ENCODE measurements at places on chromosomes 2 and 18. TPM values are rescaled to one million over a fixed set of nuclear protein-coding genes. Genes with fewer than 3 reads are reported as not detected.

DNA sequence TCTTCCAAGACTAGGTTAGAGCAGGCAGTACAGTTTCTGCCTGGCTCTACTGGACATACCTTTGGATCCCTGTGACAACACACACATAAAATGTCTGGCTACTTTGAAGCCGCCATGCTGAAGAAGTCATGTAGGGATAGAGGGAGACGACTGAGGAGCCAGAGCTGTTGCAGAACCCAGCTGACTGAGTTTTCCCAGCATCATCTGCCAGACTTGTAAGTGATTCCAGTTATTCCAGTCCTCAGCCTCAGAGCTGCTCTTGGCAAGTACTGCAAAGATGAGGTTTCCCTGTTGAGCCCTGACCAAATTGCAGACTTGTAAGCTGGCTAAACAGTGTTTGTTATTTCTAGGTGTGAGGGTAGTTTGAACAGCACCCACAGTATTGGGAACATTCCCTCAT is 31.5 kb upstream of the TSPYL6 start:
- H3K27me3 ChIP-seq, result peaks cover 11% of the 10 kb centered on the region
- DNase-seq, result peak; percentile 44
- H3K4me3 ChIP-seq, result no peak overlapping the region
- no peaks in the 10 kb centered on the region for H3K4me1 ChIP-seq

- H3K27ac ChIP-seq, result no peak overlapping the region
- DNase-seq, result no peak
- no peaks in the 10 kb centered on the region for H3K4me1 ChIP-seq
- no peak overlapping the region for H3K4me3 ChIP-seq
Observed at GRCh38 chr2:39275016-39275415, 31.2 kb upstream of the CDKL4 start.

DNA sequence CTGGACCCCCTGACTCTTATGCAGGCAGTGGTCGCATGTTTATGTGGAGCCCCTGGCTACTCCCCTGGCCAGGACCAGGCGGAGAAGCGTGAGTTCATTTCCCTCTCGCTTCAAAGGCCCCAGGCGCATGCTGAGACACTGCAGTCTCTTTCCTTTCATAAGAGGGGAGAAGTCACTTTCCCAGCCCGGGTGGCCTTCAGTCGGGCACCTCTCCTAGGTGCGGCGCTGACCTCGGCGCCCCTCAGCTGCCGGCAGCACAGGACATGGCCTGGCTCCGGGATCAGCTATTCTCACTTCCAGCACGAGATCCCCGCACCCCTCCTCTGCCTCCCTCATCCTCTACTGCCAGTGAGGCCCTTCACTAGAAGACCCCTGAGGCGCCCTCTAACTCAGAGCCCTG is 184.7 kb upstream of the PXDN start:
- no peak for DNase-seq
- no peaks in the 10 kb centered on the region for H3K36me3 ChIP-seq
- no peak overlapping the region for H3K27ac ChIP-seq
- H3K4me3 ChIP-seq, result no peak overlapping the region
- no peaks in the 10 kb centered on the region for H3K4me1 ChIP-seq

DNA sequence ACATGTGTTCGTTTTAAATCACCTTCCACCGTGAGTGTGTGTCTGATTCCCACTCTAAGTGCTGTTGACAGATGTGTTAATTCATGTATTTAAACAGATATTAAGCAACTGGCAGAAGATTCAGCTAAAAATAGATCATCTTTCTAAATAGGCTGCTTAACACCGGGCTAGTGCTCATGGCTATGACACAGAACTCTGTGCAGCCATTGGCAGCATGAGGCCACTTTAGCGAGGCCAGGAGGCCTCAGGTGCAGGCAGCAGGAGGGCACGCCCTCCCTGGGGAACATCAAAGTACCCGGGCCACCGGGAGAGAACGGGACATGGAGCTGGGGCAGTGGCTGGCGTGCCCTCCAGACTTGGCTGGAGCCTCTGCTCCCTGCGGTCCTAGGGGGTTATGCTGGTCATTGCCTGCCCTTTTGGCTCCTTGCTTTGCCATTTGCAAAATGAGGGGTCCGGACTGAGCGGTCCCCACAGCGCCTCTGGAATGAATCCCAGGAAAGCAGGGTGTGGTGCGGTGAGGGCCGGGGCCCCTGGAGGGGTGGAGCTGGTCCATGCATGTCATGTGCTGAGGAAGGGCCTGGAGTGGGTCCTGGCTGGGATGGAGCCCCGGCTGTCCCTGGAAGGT is 62.8 kb upstream of the HDAC4 start:
- no peaks in the 10 kb centered on the region for H3K27me3 ChIP-seq
- H3K4me3 ChIP-seq, result no peak overlapping the region
- H3K4me1 ChIP-seq, result peaks cover 2% of the 10 kb centered on the region
- DNase-seq, result no peak

- no peak overlapping the region for H3K4me3 ChIP-seq
- H3K27ac ChIP-seq, result no peak overlapping the region
- DNase-seq, result peak; percentile 41
- no peaks in the 10 kb centered on the region for H3K27me3 ChIP-seq
Observed at GRCh38 chr2:17258861-17259260, 259.4 kb downstream of the RAD51AP2 start.

The TAF4B gene
- total RNA-seq, result 3.0 TPM

The TCF23 gene
- total RNA-seq, result not detected

- peaks cover 10% of the 10 kb centered on the region for H3K27me3 ChIP-seq
- H3K27ac ChIP-seq, result no peak overlapping the region
- no peaks in the 10 kb centered on the region for H3K36me3 ChIP-seq
- peaks cover 14% of the 10 kb centered on the region for H3K4me1 ChIP-seq
- peak overlapping the region; percentile 51 for H3K4me3 ChIP-seq
- DNase-seq, result no peak
Observed at GRCh38 chr2:24010477-24011249, 778 bp downstream of the MFSD2B start.

DNA sequence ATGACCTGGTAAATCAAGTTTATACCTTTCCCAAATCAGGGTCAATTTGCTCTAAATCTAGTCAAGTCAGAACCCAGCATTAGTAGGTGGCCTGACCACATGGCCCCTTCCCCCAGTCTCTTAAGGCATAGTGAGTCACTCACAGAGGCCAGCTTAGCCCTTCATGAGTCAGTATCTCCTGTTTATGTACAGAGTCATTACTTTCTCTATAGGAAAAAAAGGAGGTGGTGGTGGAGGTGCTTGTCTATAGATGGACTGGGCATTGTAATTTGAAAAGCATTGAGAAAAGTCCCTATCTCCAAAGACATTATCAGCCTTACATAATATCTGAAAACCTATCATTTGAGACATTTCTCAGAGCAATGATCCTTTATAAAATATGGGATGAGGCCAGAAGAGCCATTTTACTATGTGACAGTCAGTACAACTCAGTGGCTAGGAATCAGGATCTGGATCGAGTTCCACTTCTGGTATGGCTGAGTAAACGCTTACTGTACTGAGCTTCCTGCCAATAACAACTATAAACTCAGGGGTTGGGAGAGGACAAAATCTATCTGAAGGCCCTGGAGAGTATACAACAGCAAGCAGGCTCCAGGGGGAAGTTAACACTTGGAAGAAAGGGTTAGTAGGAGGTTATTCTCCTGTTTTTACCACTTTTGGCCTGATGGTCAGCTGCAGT is 22.5 kb upstream of the SIGLEC15 start:
- no peaks in the 10 kb centered on the region for H3K36me3 ChIP-seq
- peak overlapping the region; percentile 97 for H3K27ac ChIP-seq
- peaks cover 32% of the 10 kb centered on the region for H3K4me1 ChIP-seq
- peak overlapping the region; percentile 22 for H3K4me3 ChIP-seq

GRCh38 chr2:15893085-15893484 is 47.3 kb upstream of the MYCN start:
- no peaks in the 10 kb centered on the region for H3K27me3 ChIP-seq
- DNase-seq, result no peak
- H3K4me1 ChIP-seq, result no peaks in the 10 kb centered on the region
- H3K36me3 ChIP-seq, result no peaks in the 10 kb centered on the region
- no peak overlapping the region for H3K4me3 ChIP-seq

DNA sequence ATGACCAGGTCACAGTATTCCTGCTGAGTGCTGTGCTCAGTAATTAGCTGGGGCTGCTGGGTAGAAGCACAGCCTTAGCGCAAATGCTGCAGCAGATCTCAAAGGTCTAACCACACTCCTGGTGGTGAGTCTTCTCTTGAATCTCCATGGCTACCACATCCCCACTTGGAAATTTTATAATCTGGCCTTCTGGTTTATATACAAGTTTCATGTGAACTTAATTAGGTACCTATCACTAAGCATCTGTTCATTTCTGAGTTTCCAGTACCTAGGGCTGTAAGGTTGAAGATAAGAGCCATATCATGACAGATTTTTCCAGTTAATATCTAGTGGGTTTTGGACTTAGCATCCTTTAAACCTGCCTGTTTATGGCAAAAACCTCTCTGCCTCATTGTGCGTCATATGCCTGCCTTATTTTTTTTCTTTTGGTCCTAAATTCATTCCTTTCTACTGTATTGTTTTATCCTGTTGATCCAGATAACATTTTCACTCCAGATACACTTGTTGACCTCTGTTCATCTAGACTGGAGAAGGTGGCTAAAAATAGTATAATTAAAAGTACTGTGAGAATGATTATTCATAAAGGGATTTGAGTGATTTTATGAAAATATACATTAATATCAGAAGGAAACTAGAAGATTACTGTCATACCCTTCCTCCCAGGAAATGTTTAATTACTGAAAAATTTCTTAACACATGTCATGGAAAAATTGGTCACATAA is 168.4 kb upstream of the THUMPD2 start:
- no peak overlapping the region for H3K4me3 ChIP-seq
- H3K27me3 ChIP-seq, result no peaks in the 10 kb centered on the region
- H3K36me3 ChIP-seq, result no peaks in the 10 kb centered on the region
- peak overlapping the region; percentile 19 for H3K27ac ChIP-seq
- peaks cover 16% of the 10 kb centered on the region for H3K4me1 ChIP-seq

GRCh38 chr2:99488539-99489062 is 1.2 kb downstream of the REV1 start:
- H3K36me3 ChIP-seq, result no peaks in the 10 kb centered on the region
- no peaks in the 10 kb centered on the region for H3K27me3 ChIP-seq
- peak; percentile 34 for DNase-seq

DNA sequence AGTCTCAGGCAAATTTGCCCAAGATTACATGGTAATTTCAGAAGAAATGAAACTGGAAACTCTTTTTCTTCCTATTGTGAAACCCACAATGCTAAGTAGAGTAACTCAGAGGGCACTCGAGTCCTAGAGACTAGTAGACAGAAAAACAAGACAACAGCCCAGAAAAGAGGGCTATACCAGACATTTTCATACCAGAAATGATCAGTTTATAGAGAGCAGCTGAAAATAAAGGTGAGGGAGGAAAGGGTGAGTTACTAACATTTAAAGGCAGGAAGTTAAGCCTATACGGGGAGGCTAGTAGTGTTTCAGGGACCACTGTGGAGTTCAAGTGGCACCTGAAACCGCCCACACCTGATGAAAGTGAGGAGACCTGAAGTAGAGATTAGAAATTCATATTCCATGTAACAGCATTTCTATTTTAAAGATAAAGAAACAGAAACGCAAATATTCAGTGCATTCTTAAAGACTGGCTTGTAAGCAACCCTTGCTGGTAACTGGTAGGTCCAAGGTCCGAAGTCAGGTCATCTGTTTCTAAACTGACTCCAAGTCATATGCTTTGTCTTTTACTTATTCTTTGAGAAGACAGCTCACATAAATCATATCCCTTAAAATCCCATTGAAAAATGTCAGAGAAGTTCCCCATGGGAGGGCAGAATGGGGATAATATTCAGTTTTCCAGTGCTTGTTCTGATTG is 145.1 kb upstream of the ITGB6 start:
- no peaks in the 10 kb centered on the region for H3K27me3 ChIP-seq
- H3K4me1 ChIP-seq, result no peaks in the 10 kb centered on the region
- H3K27ac ChIP-seq, result no peak overlapping the region

DNA sequence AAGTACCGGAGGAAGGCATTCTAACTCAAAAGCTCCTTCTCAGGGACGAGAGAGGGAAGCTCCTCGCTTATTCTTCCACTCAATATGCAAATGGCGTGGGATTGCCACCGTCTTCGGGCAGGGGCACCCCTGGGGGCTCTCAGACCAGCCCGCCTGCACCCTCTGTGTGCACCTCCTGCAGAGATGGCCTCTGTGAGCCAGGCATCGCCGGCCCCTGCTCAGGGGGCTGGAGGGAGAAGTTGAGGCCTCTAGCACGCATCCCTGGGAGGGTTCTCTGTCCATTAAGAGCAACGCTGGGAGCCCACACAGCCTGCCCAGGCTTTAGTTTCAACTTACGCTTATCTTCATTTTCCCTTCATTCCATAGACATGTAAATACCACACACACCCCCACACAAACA is 125.3 kb downstream of the MBP start:
- no peaks in the 10 kb centered on the region for H3K27me3 ChIP-seq
- H3K27ac ChIP-seq, result no peak overlapping the region
- no peak overlapping the region for H3K4me3 ChIP-seq

- H3K27ac ChIP-seq, result no peak overlapping the region
- H3K4me1 ChIP-seq, result peaks cover 20% of the 10 kb centered on the region
- DNase-seq, result no peak
Observed at GRCh38 chr2:238160206-238161129, 1.7 kb downstream of the ERFE start.

The RANBP2 gene
- 75.4 TPM for total RNA-seq

The NDUFAF7 gene
- 24.2 TPM for total RNA-seq

GRCh38 chr2:57497489-57498096 is 549.0 kb upstream of the VRK2 start:
- no peaks in the 10 kb centered on the region for H3K27me3 ChIP-seq
- H3K4me1 ChIP-seq, result no peaks in the 10 kb centered on the region

DNA sequence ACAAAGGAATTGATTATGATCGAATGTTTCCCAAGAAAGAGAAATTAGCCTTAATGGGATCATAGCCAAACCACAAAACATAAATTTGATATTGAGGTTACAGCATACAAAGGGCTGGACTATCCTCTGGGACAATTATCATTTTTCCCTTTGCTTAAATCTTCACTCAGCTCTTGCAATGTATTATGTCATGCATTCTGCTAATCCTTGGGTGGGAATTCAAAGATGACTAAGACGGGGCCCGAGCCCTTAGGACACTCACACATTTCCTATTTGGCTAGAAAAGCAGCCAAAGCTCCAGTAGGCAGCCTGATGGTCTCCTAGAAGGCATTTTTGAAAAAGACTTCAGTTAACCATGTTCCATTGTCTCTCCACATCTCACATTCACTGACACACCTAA is 17.2 kb upstream of the NMI start:
- no peaks in the 10 kb centered on the region for H3K27me3 ChIP-seq
- H3K4me1 ChIP-seq, result peaks cover 9% of the 10 kb centered on the region
- H3K4me3 ChIP-seq, result no peak overlapping the region
- peak; percentile 82 for DNase-seq
- no peak overlapping the region for H3K27ac ChIP-seq
- H3K36me3 ChIP-seq, result no peaks in the 10 kb centered on the region

GRCh38 chr2:54669677-54670484 is 53.6 kb upstream of the EML6 start:
- no peaks in the 10 kb centered on the region for H3K27me3 ChIP-seq
- no peak for DNase-seq
- peaks cover 19% of the 10 kb centered on the region for H3K4me1 ChIP-seq

The ARL4C gene
- total RNA-seq, result 59.3 TPM

GRCh38 chr2:180334514-180334913 is 327.4 kb upstream of the CWC22 start:
- no peaks in the 10 kb centered on the region for H3K36me3 ChIP-seq
- DNase-seq, result no peak
- H3K27me3 ChIP-seq, result no peaks in the 10 kb centered on the region
- no peak overlapping the region for H3K27ac ChIP-seq
- H3K4me3 ChIP-seq, result no peak overlapping the region

GRCh38 chr18:59484561-59485328 is 125.7 kb upstream of the LMAN1 start:
- no peaks in the 10 kb centered on the region for H3K27me3 ChIP-seq
- no peak overlapping the region for H3K27ac ChIP-seq
- no peaks in the 10 kb centered on the region for H3K36me3 ChIP-seq
- H3K4me1 ChIP-seq, result no peaks in the 10 kb centered on the region

GRCh38 chr18:11695736-11696135 is 6.7 kb downstream of the GNAL start:
- DNase-seq, result no peak
- H3K27me3 ChIP-seq, result peaks cover 8% of the 10 kb centered on the region
- H3K4me3 ChIP-seq, result no peak overlapping the region
- no peaks in the 10 kb centered on the region for H3K36me3 ChIP-seq

All from astrocyte (in vitro differentiated cells and primary cell).